ENCODE measurements at places on chromosomes 16 and 17.
A peak's percentile ranks its signal among the peaks of the same experiment; 100 is the strongest.

DNA sequence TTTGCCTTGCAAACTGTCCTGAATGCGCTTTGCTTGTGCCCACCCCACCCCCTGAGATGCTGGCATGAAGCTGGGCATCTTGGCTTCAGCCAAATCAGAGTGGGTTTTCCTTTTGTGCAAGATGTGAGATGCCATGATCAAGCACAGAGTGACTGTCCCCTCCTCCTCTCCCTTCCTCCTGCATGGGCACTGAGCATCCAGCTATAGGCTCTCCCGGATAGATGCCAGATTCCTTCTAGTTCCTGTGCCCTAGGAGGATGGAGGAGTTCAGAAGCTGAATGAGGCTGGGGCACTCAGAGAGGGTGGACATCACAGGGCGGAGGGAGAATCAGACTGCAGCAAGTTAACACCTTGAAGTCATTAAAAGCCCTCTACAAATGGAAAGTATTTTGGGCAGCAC, 384.1 kb upstream of the CCL2 start:
- DNase-seq, result no peak

- DNase-seq, result no peak
These were observed 103.8 kb downstream of the SSH2 start for GRCh38 chr17:29826114-29826692.

DNA sequence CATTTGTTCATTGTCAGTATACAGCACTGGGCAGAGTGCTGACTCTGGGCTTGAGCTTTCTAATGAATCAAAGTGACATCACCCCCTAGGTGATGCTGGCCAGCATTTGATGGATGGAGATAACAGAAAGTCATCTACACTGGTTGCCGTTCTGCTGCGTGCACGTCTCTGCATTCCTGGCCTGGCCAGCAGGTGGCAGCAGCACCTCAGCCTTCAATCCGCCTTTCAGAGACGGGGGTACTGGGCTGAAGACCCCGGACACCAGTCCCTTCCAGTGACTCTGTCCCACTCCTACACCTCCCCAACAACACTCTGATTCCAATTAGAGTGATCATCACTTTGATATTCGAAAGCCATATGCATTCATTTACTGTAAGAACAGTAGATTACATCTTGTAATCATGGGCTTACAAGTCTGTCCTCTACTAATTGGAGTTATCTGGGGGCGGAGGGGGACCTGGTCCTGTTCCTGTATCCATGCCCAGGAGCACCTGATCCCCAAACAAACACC, 6.0 kb downstream of the CPSF4L start:
- DNase-seq, result peak; percentile 23

DNA sequence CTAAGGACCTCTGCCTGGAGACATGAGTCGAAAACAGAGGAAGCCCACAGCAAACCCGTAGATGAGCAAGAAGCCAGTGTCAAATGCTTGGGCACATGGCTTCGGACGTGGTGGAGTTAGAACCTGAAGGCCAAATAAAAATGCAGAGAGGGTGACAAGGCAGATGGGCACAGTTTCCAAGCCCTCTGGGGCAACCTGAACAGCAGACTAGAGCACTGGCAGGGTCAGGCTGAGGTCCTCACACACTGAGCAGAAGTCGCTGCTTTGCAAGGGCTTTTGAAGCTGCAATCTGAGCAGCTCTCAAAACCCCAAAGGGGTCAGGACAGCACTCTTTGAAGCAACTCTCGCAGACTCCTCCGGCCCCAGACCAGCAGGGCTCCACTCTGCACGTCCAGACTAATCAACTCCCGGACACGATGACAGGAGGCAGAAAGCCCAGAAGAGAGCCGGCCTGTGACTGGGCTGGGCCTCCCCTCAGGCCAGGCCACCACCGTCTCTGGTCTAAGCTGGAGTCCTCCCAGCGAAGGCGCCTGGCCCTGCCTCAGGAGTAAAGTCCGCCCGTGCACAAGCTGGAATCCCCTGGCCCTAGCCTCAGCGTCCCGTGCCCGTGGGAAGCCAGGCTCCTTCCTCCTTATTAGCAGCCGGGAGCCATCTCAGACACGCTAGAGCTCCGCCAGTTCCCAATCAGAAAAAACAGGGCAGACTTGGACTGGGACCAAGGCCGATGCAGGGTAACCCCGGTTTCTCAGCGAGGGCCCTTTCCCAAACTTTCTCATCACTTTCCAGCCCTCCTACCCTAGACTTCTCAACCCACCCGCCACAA, 924 bp downstream of the SMARCD2 start:
- DNase-seq, result no peak

- DNase-seq, result no peak
These were observed 8.3 kb downstream of the BANP start for GRCh38 chr16:87959391-87959990.

DNA sequence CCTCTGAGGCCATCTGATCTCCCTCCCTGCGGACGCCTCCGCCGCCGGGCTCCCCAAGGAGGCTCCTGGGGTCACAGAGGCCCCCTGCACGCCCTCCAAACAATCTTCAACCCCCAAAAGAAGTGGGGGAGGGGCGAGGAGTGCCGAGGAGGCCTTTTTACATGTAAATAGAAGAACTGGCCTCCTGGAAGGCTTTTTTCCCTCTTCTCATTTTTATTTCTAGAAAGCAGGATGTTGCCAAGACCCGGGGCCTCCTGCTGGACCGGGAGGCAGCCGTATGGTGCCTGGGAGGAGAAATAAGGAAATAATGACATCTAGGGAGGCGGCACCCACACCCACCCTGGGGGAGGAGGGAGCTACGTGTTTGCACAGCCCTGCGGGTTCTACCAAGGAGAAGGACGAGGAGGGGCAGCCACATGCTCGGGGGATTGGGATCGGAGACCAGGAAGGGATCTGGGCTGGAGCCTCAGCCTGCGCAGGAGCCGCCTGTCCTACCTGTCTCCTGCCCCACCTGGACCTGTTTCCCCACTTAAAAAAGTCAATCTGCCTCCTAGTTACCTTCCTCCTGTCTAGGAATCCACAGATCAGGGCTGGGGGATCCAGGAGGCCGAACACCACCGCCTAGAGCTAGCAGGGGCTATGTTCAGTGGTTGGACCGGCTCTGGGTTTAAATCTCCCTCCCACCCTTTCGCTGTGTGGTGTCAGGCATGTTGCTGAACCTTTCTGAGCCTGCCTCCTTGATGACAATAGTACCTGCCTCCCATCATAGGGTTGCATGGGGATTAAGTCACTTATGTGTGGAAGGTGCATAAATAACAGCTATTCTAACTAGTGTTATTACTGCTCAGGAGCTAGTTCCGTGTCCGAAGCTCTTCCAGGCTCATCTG, 175.7 kb upstream of the GSE1 start:
- no peak for DNase-seq

DNA sequence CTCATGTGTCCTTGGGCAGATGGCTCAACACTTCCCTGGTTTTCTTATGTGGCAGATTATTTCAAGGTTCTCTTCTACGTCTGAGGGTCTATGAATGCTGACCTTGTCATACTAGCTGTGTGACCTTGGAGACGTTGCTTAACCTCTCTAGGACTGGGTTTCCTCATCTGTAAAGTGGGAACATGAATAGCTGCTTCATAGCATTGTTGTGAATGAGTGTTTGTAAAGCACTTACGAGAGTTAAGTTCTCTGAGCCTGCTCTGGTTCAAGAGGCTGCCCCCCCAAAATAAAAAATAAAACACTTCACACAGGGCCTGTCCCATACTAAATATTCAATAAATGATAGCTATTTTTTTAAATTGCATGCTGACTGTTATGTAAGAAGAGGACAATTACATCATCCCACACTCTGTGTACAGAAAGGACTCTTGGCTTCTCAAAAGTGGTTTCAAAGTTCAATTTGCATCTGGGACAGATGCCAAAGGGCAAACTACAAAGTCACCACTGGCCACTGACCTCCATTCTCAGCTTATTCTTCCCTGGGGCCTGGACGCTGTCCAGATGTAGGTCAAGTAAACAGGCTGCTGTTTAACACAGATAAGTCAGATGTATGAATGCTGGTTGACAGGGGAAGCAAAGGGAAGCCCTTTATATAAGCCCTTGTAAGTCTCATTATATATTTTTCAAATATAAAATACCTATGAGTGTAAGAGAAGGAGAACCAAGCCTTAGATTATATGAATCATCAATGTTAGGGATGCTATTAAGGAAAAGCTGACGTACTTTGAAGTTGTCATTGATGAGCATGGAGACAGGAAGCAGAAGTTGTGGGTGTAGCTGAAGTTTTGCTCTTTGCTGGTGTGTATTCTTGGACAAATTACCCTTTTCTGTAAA, 15.4 kb upstream of the NDEL1 start:
- no peak for DNase-seq

- no peak for DNase-seq
These were observed 15.7 kb downstream of the ELAC2 start for GRCh38 chr17:13001991-13002615.

DNA sequence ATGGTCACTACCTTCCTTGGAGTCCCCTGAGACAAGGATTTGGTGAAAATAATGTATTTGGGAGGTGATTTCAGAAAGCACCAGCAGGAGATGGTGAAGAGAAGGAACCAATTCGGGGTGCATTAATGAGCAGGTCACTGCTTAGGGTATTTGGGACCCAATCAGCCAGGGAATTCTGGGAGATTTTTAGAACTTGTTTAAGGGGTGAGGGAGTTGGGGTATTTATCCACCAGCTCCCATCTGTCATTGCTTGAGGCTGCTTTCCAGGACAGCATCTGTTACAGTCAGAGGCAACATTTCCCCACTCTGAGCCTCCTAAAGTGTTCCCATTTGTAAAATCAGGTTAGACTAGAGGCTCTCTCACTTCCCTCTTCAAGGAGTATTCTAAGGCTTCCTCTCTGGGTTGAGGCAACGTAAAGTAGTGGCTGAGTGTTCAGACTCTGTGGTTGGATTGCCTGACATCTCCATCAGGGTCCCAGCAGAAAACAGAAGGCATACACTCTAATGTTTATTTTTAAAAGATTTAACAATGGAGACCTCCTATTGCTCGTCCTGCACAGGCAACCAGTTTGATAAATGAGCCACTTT, 60.9 kb downstream of the CLEC19A start:
- DNase-seq, result no peak

- no peak for DNase-seq
These were observed 23.9 kb upstream of the CLEC18A start for GRCh38 chr16:69927056-69927757.

DNA sequence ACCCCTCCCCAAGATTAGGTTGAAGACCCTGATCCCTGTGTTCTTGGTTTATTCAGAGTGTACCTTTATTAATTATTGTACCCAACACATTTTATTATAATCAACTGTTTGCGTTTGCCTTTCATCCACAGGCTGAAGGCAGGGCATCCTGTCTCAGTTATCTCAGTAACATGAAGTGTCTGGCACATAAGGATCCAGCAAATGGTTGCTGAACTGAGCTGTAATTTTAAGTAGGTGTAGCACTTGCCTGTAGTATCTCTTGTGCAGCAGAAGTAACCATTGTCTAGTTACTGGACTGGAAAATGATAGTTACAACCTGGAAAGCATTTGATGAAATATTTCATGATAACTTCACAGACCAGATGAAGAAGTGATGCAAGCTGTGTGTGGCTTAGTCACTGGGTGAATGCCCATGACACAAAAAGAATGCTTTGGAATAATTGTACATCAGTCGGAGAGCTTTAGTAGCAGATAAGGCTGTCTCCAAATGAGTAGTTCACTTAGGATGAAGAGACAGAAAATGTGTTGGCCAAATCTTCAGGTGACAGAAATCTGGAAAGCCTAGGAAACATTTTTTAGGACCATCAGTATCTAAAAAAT, 56.6 kb downstream of the ESRP2 start:
- DNase-seq, result no peak

DNA sequence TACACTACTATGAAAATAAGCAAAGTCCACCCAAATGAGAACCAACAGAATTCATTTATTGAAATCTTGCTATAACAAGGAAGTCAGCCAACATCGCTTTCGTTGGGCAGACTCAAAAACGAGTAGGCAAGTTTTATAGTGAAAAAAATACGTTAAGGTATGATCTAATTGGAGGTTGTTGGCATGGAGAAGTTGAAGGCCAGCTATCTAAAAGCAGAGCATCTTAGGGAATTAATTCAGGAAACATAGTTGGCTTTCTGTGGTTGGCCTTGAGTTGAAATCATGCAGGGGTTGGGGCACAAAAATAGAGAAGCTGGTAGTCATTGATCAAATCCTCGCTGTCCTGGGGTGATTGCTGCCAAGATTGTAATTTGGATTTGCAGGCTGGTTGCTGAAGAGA, 118.3 kb downstream of the PPM1E start:
- no peak for DNase-seq

GRCh38 chr16:23155445-23156049, 6.3 kb upstream of the USP31 start:
- no peak for DNase-seq

Data from stimulated activated CD8-positive, alpha-beta memory T cell treated with anti-CD3 and anti-CD28 coated beads, Interleukin-2, amount 100 ng/mL, for 1 hour (primary cell).